ENCODE measurements at places on chromosomes 4 and X.

DNA sequence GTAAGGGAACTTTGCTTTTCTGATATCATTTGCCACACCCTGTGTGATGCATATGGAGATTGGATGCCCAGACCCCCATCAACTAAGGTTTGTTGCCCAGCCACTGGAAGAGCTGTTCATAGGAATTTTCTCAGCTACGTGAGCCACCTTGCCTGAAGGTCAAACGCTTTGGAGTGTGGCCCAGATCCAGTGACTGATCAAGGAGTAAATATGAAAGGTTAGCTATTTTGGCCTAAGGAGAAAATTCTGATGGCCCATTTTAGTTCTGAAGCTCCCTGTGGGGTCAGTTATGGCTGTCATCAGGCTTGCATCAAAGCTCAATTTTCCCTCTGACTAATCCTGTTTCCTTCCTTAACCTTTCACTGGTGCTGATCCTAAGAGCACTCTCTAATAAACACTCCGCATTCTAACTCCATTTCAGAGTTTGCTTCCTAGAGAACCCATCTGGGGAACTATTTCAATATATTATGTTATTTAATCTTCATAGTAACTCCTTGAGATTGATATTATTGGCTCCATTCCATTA is 407.7 kb downstream of the SPRY1 start:
- DNase-seq, result no peak

DNA sequence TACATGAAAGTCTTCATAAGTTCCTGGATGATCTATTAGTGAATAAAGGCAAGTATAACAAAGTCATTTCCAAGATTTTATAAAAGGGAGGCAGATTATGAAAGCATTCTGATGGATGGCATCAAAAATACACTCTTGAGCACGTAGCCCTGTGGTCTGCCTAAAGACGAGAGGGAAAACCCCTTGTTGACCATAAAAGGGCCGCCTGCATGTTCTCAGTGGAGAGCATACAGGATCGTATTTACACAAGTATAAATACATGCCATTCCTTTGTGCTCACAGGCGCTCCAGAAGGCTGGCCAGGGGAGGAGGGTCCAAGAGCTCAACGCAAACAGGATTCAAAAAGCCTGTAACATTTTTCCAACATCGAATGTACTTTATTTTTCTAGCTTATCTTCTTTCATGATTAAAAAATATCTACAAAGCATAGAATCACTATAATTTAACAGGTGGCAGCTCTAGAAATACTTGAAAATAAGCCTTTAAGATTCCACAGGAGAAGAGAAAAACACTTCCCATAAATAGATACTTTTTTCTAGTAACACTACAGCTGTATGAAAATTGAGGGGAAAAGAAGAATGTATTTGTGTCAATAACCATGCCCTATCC is 29.6 kb downstream of the PDGFC start:
- DNase-seq, result peak; percentile 75

GRCh38 chrX:98350940-98351339 is 1467.2 kb downstream of the RPA4 start:
- DNase-seq, result no peak

- DNase-seq, result no peak
Measured at GRCh38 chrX:124127496-124127895, 166.0 kb downstream of the STAG2 start.

DNA sequence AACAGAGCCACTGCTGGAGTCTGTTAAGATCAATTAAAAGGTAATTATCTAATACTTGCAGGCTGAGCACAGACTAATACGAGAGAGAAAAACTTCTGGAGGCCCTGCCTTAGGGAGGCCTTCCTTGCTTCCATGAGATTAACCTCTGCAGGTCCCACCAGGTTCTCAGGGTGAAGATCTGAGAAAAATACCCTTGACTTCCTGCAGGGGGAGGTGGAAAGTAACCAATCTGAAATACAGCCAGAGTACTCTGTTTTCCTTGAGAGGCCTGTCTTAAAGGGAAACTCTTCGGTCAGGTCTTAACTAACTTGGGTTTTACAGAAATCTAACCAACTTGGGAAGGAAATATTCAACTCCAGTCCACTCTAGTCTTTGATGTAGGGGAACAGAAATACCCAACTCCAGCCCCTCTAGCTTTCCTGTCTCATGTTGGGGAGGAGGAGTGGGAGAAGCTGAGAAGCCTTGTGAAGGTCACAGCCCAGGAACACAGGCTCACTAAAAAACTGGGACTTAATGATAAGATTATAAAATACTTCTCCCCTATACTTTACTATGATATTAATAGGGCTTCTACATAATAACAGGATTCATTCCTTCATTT is 77.1 kb downstream of the TBCK start:
- DNase-seq, result peak; percentile 1

- DNase-seq, result no peak
Measured at GRCh38 chr4:169626331-169627282, 6.2 kb downstream of the CLCN3 start.

GRCh38 chrX:31508338-31508737 is 436.5 kb upstream of the FTHL17 start:
- no peak for DNase-seq

- no peak for DNase-seq
Measured at GRCh38 chrX:34658326-34658725, 1.2 kb upstream of the TMEM47 start.

- no peak for DNase-seq
Measured at GRCh38 chr4:39326468-39326977, 39.6 kb downstream of the RFC1 start.

GRCh38 chrX:39616098-39616729 is 481.5 kb downstream of the BCOR start:
- no peak for DNase-seq

DNA sequence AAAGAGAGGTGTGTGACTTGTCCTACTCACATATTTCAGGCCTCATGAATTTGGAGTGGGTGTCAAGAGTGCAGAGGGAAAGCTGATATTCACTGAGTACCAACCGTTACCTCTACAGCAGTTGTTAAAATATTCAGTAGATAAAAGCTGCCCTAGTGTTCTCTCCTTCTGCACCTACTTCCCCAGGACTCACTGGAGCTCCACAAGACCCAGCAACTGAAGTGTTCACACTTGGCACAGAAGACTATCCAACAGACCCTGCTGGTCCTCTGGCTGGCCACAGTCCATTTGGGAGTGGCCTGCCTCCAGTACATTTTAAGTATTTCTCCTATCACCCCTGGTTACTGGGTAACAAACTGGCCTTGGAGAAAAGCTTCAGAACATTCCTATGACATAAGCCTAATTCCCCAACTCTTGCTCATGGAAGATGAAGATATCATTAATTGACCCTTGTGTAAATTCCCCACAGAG is 70.8 kb downstream of the PPARGC1A start:
- DNase-seq, result no peak

- DNase-seq, result no peak
Measured at GRCh38 chr4:184534511-184535391, 60.4 kb upstream of the IRF2 start.

- DNase-seq, result no peak
Measured at GRCh38 chrX:30865015-30865414, 24.0 kb downstream of the TAB3 start.

DNA sequence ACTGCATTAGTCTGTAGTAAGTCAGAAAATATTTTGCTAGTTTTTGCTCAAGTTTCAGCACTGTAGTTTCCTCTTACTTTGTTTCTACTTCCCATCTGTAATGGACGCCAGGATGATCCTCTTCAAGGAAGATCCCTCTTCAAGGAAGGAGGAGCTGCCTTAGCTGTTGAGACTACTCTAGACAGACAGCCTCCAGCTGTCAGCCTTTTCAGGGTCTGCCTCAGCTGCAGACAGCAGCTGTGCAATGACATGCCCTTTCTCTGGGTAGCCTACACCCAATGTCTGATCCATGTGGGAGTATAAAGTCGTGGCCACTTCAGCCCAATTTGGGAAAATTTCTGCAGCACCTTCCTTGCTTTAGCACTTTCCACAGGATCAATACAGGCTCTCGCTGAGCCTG is 281.0 kb upstream of the MAOA start:
- DNase-seq, result no peak

- DNase-seq, result peak; percentile 38
Measured at GRCh38 chr4:3243136-3243780, 5.7 kb upstream of the MSANTD1 start.

DNA sequence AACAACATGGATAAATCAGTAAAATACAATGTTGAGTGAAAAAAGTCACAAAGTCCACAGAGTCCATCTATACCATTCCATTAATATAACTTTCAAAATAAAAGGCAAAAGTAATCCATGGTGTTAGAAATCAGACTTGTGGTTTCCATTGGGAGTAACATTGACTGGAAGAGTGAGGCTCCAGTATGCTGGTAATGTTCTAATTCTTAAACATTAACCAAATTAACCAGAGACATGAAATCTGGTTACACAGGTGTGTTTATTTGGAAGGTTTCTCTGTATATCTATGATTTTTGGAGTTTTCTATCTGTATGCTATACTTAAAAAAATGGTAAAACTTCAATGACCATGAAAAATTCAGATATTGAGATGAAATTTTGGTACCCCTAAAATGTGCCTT is 42.6 kb downstream of the SULT1B1 start:
- no peak for DNase-seq

DNA sequence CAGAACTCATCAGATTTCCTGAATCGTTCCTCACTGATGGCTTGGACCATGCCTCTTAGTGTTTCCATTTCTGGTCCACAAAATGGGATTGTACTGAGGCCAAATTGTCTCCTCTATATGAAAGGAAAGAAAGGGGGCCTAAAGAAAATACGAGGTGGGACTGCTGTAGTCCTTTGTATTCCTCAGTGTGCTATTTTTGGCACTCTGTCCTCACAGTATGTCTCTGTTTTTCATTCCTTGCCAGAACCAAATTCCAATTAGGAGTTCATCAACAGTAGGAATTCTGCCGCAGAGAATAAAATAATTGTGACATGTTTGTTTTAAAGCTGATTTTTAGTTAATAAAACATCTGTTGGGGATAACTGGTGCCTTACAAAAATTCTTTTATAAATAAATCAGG is 515.7 kb downstream of the SMARCA1 start:
- DNase-seq, result no peak

Measured in COR-L47 (cell line).